ENCODE measurements at places on chromosomes 6 and 20.

GRCh38 chr20:51613580-51613979 is 71.1 kb upstream of the NFATC2 start:
- DNase-seq: no peak

- no peak for DNase-seq
Observed at GRCh38 chr6:10465629-10466499, 51.0 kb upstream of the TFAP2A start.

DNA sequence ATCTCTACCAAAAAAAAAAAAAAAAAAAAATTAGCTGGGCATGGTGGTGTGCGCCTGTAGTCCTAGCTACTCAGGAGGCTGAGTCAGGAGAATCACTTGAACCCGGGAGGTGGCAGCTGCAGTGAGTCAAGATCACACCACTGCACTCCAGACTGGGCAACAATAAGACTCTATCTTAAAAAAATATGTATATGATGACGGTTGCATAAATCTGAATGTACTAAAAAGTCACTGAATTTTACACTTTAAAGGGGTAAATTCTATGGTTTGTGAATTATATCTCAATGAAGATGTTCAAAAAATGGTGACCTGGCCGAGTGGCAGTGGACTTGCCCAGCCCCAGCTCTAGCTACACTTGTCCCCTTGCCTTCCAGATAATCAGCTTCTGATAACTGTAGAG is 10.4 kb upstream of the ABCC10 start:
- DNase-seq: no peak

DNA sequence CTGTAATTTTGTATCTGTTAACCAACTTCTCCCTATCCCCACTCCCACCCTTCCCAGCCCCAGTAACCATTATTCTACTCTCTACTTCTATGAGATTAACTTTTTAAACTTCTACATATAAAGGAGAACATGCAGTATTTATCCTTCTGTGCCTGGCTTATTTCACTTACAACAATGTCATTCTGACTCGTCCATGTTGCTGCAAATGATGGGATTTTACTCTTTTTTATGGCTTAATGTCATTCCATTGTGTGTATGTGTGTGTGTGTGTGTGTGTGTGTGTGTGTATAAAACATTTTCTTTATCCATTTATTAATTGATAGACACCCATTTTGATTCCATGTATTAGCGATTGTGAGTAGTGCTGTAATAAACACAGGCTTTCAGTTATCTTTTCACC is 76.1 kb downstream of the COL19A1 start:
- DNase-seq: no peak

DNA sequence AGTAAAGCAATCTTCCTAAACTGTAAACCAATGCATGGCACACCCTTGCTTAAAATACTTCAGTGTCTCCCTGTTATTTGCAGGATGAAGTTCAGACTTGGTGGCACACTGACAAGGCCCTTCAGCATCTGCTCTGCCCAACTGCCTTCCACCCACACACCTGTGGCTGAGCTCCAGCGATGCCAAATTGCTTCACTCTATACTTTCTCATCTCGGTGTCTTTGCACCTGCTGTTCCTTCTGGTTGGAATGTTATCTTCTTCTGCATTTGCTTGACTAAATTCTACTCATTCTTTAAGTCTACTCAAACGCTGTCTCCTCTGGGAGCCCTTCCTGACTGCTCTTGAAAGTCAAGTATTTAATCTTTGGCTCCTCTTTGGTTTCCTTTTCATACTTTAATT is 100.1 kb upstream of the SUPT3H start:
- no peak for DNase-seq

GRCh38 chr6:141140905-141141304 is 991.8 kb upstream of the GJE1 start:
- DNase-seq: no peak

- no peak for DNase-seq
Observed at GRCh38 chr20:16615199-16615598, 42.0 kb upstream of the KIF16B start.

GRCh38 chr20:37397076-37397953 is 51.4 kb downstream of the SRC start:
- DNase-seq: no peak

GRCh38 chr6:39361657-39362486 is 39.4 kb upstream of the KCNK16 start:
- DNase-seq: peak; percentile 76

DNA sequence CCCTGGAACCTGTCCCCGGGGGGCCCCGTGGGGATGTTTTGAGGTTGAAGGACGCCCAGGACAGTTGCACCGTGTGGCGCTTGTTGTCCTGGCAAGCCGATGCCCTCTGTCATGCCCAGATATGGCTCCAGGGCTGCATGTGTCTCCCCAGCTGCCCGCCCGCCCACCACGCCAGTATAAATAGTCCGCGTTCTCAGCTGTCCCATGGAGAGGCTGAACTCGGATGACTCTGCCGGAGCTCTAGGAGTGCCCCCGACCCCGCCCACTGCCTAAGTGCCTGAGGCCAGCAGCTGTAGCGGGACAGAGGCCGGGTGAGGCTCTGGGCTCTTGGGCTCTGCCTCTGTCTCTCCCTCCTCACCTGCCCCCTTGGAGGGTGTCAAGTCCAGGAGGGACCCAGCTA is 83.0 kb upstream of the GATA5 start:
- no peak for DNase-seq

GRCh38 chr6:14399635-14400034 is 282.1 kb downstream of the CD83 start:
- DNase-seq: no peak

- no peak for DNase-seq
Observed at GRCh38 chr20:63186528-63187316, 29.2 kb downstream of the YTHDF1 start.

DNA sequence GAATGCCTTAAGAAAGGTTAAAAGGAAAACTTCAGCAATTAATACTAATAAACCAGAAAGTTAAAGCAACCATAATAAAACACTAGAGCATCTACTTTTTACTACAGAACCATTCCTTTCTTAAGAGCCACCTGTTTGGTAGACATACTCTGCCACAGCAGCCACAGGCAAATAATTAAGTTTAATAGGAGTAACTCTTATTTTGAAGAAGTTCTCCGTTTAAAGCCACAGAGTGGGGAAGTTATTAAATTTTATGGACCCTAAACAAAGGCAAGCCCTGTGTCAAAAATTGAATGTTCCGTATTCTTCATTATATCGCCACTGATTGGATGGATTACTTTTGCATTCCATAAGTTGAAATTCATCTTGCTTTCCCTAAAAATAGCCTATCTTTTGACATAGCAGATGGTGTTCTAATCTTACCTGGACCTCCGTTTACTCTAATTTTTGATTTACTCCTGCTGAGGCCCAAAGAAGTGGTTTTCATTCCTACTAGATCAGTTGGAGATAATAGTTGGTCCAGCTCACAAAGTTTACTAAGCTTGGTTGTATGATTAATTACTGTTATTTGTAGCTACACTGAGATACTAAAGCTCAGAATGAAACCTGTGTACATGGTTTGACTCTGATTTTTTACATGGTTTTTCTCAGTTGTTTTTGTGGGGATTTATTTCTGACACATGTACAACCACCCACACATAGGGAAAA is 140.4 kb upstream of the SUPT3H start:
- DNase-seq: no peak

DNA sequence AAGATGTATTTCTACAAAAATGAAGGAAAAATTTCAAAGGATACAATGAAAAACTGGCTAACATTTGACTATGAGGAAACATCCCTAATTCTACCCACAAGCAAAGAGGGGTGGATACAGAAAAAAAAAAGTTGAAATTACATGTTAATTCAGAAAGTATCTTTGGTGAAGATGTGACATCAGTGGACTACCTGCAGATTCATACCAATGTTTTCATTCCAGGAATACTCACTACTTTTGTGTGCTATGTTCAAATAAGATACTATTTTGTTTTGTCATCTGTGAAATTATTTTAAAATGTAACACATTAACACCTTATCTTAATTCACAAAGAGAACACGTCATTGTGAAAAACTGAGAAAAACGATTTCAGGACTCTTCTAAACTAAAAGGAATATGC is 159.3 kb upstream of the SHLD1 start:
- no peak for DNase-seq

GRCh38 chr20:51437182-51437924 is 105.2 kb downstream of the NFATC2 start:
- no peak for DNase-seq

DNA sequence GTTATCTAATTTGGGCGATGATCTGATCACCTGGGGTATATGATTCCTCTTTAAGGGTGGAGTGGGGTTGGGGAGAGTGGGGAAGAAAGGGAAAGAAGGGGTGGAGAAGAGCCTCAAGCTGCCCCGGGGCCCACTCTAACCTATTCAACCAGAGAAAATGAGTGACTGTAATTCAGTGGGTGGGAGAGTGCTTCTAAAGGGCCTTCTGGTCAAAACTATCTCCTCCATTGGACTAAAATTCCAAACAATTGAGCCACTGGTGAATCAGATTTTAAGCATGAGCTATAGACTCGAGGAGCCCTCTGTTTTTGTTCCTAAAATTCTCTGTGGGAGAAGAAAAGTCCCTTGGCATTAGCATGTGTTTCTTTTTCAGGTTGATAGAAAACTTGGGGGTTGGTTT is 296.8 kb downstream of the CLIC5 start:
- no peak for DNase-seq

DNA sequence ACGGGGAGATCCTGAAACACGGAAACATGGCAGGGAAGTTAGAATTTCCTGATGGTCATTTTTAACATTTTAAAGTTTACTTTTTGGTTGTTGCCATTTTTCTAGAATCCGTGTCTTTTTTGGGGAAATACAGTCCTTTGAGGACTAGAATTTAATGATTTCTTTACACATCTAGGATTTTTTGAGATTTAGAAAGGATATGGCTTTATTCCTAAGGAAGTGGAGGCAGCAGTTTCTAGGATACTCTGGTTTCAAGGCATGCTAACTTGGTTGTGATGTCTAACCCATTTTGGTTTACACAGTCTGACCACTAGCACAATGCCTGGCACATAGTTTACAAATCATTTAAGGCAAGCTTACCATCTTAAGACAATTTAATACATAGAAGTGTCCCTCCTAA is 1.1 kb upstream of the ZBTB2 start:
- no peak for DNase-seq

DNA sequence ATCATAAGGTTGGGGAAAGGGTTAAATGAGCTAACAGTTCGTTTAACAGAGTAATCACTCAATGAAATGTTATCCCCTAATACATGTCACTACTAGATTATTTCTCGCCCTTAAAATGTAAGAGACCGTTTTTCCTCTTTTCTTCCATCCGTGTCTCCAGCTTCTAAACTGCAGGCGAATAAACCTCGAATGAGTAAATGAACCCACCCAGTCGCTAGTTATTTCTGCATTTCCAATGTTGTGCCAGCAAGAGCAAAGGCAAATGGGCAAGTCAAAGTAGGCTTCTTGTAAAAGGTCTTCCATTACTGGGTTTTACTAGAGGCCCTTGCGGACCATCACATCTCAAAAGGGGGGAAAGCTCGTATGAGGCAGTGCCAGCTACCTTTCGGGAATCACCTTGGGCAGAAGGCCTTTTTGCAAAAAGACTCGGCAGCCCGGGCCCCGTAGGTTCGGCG is 400 bp upstream of the SMAP1 start:
- no peak for DNase-seq

DNA sequence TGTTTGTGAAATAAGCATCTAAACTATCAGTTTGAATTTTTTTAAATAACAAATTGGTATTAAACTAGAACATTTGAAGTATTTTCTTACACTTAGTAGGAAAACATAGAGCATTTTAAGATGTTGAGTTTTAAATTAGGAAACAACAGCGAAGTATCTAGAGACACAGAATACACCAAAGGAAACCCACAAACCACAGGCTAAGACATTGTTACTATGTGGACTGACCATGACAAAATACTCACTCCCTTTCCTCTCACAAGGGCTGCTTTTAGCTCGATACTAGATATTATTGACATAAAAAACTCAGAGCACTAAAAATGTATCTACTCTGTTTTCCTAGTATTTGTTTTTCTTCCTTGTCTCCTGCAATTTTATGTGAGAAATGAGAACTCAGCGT is 266.0 kb upstream of the CITED2 start:
- no peak for DNase-seq

- no peak for DNase-seq
Observed at GRCh38 chr20:64146936-64147477, 17.2 kb upstream of the MYT1 start.

- DNase-seq: no peak
Observed at GRCh38 chr6:26311385-26312095, 53.5 kb upstream of the BTN3A2 start.

GRCh38 chr20:40414843-40415615 is 274.0 kb downstream of the MAFB start:
- no peak for DNase-seq

DNA sequence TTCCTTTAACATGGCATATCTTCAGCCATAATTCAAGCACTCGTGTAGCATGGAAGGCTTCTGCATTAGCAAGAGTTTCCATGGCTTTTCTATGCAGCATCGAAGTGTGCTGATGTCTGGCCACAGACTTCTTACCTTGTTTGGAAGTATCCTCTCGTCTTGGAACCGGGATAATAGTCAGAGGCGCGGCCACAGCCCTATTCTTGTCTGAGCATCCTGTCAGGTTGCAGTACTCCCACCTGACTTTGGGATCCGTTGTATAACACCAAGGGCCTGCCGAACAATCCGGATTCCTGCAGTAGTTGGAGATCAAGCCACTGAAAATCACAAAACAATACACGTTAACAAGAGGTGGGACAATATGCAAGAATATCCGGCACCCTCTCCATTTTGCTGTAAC is 138.9 kb downstream of the SLC22A3 start:
- no peak for DNase-seq

DNA sequence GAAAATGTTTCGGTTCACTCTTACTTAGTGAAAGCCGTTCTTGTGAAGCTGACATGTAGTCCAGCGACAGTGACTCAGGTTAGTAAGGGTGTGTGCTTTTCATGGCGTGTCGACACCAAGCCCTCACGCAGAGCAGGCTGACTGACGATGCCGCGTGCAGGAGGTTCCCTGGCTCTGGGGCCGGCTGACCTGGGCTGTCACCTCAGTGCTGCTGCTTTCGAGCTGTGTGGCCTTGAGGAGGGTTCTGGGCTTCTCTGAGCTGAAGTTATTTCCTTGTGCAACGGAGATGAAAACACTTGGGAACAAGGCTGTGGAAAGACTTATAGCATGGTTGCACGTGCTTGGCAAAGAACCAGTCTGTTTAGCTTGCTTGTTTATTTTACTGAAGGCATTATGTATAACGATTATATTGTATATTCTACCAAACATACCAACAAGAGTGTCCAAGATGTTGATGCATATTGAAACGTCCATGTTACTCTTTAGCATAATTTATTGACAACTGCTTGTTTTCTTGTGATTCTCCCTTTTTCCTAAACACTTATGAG is 59.2 kb downstream of the PHACTR3 start:
- DNase-seq: no peak

- DNase-seq: peak; percentile 69
Observed at GRCh38 chr20:50338479-50339391, 148.1 kb downstream of the CEBPB start.

- DNase-seq: no peak
Observed at GRCh38 chr6:162708971-162709370, 18.6 kb downstream of the PRKN start.

Measured in GM19239 (cell line).